Kidney (tissue), 22 donors: ENCODE measurements at places on chromosomes 6 and 20. TPM values are rescaled to one million over a fixed set of nuclear protein-coding genes. Genes with fewer than 3 reads are reported as not detected.
A peak's percentile ranks its signal among the peaks of the same experiment; 100 is the strongest.

SRC gene
- 28.5 TPM for polyA plus RNA-seq

PXDC1 gene
- 35.0 TPM for polyA plus RNA-seq

SLC17A9 gene
- 2.0 TPM for polyA plus RNA-seq

ENPP5 gene
- 22.9 TPM for polyA plus RNA-seq

FAM217A gene
- polyA plus RNA-seq: 0.56 TPM

DNA sequence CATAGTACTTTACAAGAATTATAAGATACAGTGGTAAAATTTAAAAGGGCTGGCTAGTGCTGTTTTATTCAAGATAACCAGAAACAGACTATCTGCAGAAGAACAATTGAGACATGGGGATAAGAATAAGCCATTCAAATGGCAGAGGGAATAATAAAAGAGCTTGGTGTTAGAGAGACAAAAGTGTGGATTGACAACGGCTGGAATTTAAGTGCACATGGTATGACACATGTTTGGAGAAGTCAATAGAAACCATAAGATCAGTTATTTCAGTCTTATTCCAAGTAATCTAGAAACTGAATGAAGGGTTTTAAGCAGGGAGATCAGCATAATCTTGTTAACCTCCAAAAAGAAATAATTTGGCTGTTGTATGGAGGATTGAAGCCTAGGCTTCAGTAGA lies 1205.5 kb upstream of the CITED2 start:
- H3K4me3 ChIP-seq: no peak overlapping the region
- no peak overlapping the region for H3K27ac ChIP-seq
- no peaks in the 10 kb centered on the region for H3K4me1 ChIP-seq
- no peak for DNase-seq
- no peaks in the 10 kb centered on the region for H3K36me3 ChIP-seq

DNA sequence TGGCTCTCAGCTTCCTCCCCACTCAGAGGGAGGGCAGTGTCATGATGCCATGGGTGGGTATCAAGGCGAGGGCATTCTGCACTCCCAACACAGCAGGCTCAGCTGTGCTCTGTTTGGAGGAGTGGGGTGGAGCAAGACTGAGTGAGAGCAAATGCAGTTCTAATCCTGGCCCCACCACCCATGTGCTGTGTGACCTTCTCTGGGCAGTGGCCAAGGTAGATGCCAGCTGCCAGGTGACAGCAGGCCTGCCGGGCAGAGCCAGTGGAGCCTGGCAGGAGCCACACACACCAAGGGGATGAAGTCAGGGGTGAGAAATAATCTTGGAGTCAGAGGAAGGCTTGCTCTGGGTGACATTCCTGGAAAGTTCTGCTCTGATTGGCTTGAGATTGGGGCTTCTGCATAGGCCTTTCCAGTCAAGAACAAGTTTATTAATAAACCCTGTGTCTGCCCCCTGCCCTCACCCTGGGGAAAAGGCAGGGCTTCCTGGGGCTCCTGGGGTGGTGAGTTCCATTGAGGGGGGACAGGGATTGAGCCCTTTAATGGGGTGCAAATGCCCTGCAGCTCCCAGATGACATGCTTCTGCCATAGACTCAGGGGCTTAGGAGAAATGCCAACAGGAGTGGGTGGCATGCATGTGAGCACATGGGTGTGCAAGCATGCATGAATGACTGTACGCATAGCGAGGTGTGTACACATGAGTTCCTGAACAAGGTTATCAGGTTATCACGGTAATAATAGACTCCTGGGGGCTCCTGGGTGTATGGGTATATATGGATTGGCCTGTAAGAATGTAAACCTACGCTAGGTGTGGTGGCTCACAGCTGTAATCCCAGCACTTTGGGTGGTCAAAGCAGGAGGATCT lies 134.2 kb downstream of the MRPL14 start:
- no peaks in the 10 kb centered on the region for H3K36me3 ChIP-seq
- H3K4me1 ChIP-seq: peaks cover 39% of the 10 kb centered on the region
- peak overlapping the region; percentile 87 for H3K27ac ChIP-seq
- no peak overlapping the region for H3K4me3 ChIP-seq

- H3K27me3 ChIP-seq: no peaks in the 10 kb centered on the region
- no peak for DNase-seq
- no peak overlapping the region for H3K27ac ChIP-seq
- peaks cover 6% of the 10 kb centered on the region for H3K4me1 ChIP-seq
- no peak overlapping the region for H3K4me3 ChIP-seq
- H3K36me3 ChIP-seq: no peaks in the 10 kb centered on the region
Measured at GRCh38 chr6:2192976-2193375, 52.4 kb downstream of the GMDS start.

- H3K4me3 ChIP-seq: no peak overlapping the region
- no peaks in the 10 kb centered on the region for H3K36me3 ChIP-seq
- DNase-seq: no peak
Measured at GRCh38 chr6:104711371-104711770, 148.3 kb downstream of the HACE1 start.

GRCh38 chr6:114342826-114343781 lies at the start of gene HS3ST5:
TSS of gene HS3ST5 (minus strand) at chr6:114343023. CDS start at chr6:114062845, 280,178 bp downstream.
- peak; percentile 77 for DNase-seq
- H3K4me3 ChIP-seq: peak within 1 kb of the TSS; percentile 38
- H3K36me3 ChIP-seq: no peaks in the 10 kb centered on the region
- H3K27ac ChIP-seq: no peak within 1 kb of the TSS

DNA sequence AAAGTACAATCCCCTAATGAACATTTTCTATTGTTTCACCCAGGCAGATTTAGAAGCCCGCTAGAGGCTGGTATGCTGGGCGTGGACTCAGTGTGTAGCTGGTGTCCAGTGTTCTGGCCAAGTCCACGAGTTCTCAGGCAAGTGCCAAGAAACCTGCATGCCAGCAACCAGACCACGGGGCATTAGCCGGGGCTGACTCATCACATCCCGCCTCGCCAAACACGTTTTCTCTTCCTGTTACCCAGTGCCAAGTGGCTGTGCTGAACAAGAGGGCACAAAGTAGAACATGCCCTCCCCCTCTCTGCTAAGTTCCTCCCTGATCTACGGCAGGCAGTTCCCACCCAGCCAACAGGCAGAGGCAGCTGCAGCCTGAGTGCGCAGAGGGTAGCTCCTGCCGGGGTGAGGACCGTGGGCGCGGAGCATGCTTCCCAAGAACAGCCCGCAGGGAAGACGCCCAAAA lies 29.6 kb downstream of the RAMACL start:
- DNase-seq: no peak
- H3K27me3 ChIP-seq: no peaks in the 10 kb centered on the region
- H3K27ac ChIP-seq: peak overlapping the region; percentile 61
- H3K4me1 ChIP-seq: peaks cover 3% of the 10 kb centered on the region

DNA sequence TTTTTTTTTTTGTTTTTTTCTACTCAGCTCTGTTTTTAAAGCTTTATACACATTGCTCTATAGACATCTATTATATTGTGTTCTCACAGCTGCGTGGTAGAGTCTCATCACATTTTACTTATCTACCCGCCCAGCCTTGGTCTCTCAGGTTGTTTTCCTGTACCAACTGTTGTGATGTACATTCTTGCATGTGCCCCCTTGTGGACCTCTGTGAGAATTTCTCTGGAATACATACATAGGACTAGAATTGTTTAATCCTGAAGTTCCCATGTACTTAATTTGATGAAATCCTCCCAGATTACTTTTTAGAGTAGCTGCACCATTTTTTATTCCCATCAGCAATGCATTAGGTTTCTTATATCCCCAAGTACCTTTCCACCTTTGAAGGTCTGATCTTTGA lies 40.4 kb upstream of the TINAG start:
- no peaks in the 10 kb centered on the region for H3K4me1 ChIP-seq
- DNase-seq: peak; percentile 73
- H3K27ac ChIP-seq: no peak overlapping the region
- H3K36me3 ChIP-seq: no peaks in the 10 kb centered on the region

- no peaks in the 10 kb centered on the region for H3K4me1 ChIP-seq
- no peaks in the 10 kb centered on the region for H3K36me3 ChIP-seq
- no peak overlapping the region for H3K27ac ChIP-seq
- H3K27me3 ChIP-seq: no peaks in the 10 kb centered on the region
Measured at GRCh38 chr6:103183831-103184411, 1675.8 kb downstream of the HACE1 start.

GRCh38 chr6:132812255-132812732 lies 2.1 kb upstream of the RPS12 start:
- peak overlapping the region; percentile 84 for H3K27ac ChIP-seq
- peaks cover 8% of the 10 kb centered on the region for H3K4me1 ChIP-seq
- H3K36me3 ChIP-seq: peaks cover 12% of the 10 kb centered on the region
- peak overlapping the region; percentile 95 for H3K4me3 ChIP-seq
- DNase-seq: no peak
- H3K27me3 ChIP-seq: no peaks in the 10 kb centered on the region

DNA sequence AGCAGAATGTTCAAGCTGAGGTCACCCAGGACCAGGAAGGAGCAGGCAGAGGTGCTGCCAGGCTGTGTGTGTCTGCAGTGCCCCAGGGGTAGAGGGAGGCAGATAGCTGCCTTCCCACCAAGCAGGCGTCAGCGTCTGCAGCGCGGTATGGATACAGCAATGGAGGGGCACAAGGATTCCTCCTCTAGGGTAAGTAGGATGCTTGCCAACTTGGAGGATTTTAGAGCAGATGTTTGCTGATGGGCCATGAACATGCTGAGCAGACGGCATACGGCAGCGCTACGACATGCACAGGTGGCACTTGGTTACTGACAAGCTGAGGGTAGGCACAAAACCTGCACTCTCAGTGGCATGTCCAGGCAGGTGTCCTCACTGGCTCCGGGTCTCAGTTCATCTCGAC lies 48.1 kb downstream of the PSMG4 start:
- DNase-seq: no peak
- no peaks in the 10 kb centered on the region for H3K27me3 ChIP-seq
- H3K36me3 ChIP-seq: peaks cover 3% of the 10 kb centered on the region
- no peaks in the 10 kb centered on the region for H3K4me1 ChIP-seq
- H3K27ac ChIP-seq: no peak overlapping the region

DNA sequence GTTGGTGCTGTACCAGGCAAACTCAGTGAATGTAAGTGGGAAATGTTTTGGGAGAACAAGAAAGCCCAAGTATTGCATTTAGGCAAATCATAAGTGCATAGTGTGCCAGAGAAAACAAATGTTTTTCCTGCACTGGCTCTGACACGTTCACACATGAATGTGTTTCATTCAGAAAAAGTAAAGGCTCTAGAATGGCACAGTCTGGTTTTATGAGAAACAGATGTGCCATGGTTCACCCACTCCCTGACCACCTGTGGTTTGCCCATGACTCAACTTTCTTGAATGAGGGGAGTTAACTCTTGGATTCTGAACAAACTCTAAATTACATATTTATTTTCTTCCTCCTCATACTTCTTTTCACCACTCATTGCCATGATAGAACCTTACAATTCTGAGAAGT lies 126.9 kb downstream of the KCNQ5 start:
- no peaks in the 10 kb centered on the region for H3K27me3 ChIP-seq
- DNase-seq: no peak
- no peaks in the 10 kb centered on the region for H3K4me1 ChIP-seq
- no peak overlapping the region for H3K4me3 ChIP-seq
- H3K27ac ChIP-seq: no peak overlapping the region
- no peaks in the 10 kb centered on the region for H3K36me3 ChIP-seq
